MV-4-11 (cell line): ENCODE measurements at places on chromosomes 4 and X.

DNA sequence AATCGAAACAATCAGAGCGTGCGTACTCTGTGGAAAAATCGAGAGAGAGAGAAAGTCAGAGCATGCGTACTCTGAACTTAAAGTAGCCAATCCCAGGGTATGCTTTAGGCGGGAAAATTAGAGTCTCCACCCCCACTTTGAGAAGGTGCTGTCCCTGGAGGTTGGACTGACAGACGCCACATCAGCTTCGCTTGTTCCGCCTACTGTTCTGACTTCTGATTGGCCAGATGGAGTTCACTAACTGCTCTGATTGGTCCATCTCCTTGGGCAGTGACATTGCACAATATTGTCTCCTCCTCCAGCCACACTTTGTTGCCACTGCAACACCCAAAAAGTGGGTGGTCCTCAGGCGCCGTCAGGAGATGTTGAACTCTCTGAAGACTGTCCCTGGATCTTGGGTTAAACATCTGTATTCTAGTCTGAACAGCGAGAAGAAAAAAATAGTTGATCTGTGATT is at the start of gene SSX5:
Gene SSX5 (minus strand): TSS at position 51 of the 457 bp plus-strand sequence. CDS start 1,437 bp downstream, outside the sequence.
- no peak for DNase-seq

- no peak for DNase-seq
Measured at GRCh38 chr4:138749303-138749702, 266.3 kb upstream of the NOCT start.

DNA sequence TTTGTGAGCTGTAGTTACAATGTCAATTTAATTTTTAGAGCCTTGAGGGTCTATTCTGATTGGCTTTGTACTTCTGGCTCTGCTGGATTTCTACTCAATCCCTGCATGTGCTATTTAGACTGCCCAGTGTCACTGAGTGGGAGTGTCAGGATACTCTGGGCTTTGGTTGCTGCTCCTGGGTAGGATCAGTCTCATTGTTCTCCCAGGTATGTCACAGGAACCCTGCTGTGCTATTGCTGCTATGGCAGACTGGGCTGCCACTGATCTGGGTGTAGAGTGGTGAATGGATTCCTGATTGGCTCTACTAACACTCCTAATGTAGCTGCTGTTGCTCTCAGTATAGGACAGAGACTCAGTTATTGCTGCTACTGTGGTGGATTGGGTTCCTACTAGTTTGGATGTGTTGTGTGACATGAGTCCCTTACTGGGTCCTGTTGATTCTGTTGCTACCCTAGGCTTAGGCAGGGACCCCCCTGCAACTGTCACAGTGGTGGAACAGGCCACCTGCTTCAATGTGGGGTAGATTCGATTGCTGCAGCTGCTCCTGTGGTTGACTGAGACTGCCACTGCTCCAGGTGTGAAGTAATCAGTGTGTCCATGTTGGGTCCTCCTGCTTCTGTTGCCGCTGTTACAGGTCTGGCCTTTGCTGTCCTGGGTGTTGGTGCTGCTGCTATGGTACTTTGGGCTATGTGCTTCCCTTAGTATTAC is 707.8 kb upstream of the AMOT start:
- no peak for DNase-seq

DNA sequence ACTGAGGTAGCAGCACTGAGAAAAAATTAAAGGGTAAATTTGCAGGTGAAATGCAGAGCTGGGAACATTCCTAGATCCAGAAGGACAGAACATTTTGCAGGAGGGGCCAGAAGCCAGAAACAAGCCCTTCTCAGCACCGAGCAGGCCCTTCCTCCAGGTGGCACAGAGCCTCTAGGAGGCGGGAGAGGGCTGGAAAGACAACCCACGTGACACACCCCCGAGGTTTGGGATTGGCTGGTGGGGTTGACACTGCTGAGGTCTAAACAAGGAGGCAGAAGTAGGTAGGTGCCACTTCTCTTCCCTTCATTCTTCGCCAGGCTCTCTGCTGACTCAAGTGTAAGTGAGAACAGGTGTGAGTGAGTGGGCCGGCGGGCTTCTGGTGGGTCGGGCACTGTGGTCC is at the start of gene PAGE4:
Gene PAGE4 (plus strand): TSS at position 288 of the 400 bp plus-strand sequence. CDS start 1,126 bp downstream, outside the sequence.
- DNase-seq, result no peak

GRCh38 chr4:142356118-142356759 is 489.9 kb downstream of the INPP4B start:
- no peak for DNase-seq

GRCh38 chr4:36043901-36044300 is 200.4 kb downstream of the ARAP2 start:
- DNase-seq, result no peak

- DNase-seq, result no peak
Measured at GRCh38 chr4:83262682-83263081, 21.9 kb downstream of the COQ2 start.

DNA sequence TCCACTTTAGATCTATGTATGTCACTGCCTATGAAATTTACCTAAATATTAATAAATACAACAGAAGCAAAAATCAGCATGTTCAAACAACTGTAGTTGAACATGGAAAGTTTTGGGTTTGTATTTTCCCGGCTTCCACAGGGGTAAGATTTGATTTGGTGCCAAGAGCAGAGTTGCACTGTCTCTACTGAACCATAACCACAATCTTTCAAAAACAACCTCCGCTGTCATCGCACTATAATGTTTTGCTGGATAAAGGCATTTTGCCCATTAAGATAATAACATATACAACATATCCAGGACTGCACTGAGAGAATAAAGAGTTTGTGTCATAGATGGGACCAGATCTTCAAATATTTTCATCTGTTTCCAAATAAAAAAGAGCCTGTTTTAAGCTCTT is 94.9 kb downstream of the TENM3 start:
- no peak for DNase-seq

- DNase-seq, result no peak
Measured at GRCh38 chrX:5113128-5113527, 1115.5 kb downstream of the NLGN4X start.

- DNase-seq, result no peak
Measured at GRCh38 chr4:65737672-65738071, 67.4 kb upstream of the EPHA5 start.

GRCh38 chrX:10485326-10485725 is 135.1 kb downstream of the MID1 start:
- no peak for DNase-seq

GRCh38 chrX:103431316-103431715 is 55.0 kb downstream of the BEX3 start:
- DNase-seq, result peak; percentile 39

- DNase-seq, result no peak
Measured at GRCh38 chr4:105386012-105386411, 87.8 kb downstream of the PPA2 start.
